ENCODE measurements at places on chromosomes 6 and 20. TPM values are rescaled to one million over a fixed set of nuclear protein-coding genes. Genes with fewer than 3 reads are reported as not detected.

Gene ERVFRD-1
- total RNA-seq: 0.65 TPM

DNA sequence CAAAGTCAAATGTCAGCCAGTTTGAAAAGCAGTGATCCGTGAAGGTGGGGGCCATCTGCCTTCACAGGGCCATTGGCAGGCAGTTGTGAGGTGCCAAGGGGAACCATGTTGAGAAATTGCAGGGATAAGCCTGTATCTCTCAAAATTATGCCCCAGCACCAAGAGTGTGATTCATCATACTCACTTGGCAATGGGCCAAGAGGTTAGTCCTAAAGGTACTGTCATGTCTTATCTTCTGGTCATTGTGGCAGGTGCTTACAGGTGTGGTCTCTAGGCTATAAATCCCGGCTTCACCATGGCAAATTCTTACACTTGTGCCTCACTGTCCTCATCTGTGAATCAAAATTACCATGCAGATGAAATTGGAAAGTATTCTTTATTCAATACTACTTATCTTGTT, 150.7 kb upstream of the LAMP5 start:
- no peaks in the 10 kb centered on the region for H3K27me3 ChIP-seq
- H3K36me3 ChIP-seq: peaks cover 6% of the 10 kb centered on the region
- no peak overlapping the region for H3K4me3 ChIP-seq
- no peak overlapping the region for H3K27ac ChIP-seq
- H3K4me1 ChIP-seq: peaks cover 13% of the 10 kb centered on the region
- no peak for DNase-seq

Gene CCN2
- total RNA-seq: 83.1 TPM

Gene EYS
- total RNA-seq: not detected

GRCh38 chr6:150567380-150567779, 32.3 kb upstream of the PLEKHG1 start:
- H3K4me3 ChIP-seq: no peak overlapping the region
- no peaks in the 10 kb centered on the region for H3K4me1 ChIP-seq
- no peak overlapping the region for H3K27ac ChIP-seq
- no peaks in the 10 kb centered on the region for H3K36me3 ChIP-seq
- H3K27me3 ChIP-seq: no peaks in the 10 kb centered on the region
- no peak for DNase-seq

DNA sequence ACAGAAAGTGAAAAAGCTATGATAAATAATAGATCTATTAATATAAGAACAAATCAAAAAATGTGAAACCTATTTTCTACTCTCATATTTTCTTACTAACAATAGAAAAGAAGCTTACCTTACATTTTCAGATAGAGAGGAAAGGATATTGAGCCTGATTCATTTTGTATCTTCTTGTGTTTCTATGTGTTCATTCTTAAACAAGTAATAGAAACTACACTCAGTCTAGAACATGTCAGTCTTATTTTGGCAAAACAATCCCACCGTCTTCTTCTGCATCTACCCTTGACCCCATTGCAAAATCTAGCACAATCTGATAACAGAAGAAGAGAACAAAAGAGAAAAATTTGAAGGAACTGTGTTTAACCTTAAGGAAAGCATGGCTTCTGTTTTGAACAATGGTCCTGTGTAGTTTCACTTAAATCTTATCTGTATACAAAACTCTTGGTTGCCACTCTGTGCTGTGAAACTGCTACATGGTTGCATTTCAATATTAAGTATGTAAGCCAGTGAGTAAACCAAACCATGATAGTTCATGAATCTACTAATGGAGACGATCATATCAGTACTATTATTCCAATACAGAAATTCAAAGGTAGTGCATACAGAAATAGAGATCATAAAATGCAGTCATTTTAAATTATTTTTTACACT, 69.5 kb upstream of the LGSN start:
- no peaks in the 10 kb centered on the region for H3K36me3 ChIP-seq
- no peaks in the 10 kb centered on the region for H3K27me3 ChIP-seq
- H3K4me1 ChIP-seq: no peaks in the 10 kb centered on the region
- DNase-seq: no peak

DNA sequence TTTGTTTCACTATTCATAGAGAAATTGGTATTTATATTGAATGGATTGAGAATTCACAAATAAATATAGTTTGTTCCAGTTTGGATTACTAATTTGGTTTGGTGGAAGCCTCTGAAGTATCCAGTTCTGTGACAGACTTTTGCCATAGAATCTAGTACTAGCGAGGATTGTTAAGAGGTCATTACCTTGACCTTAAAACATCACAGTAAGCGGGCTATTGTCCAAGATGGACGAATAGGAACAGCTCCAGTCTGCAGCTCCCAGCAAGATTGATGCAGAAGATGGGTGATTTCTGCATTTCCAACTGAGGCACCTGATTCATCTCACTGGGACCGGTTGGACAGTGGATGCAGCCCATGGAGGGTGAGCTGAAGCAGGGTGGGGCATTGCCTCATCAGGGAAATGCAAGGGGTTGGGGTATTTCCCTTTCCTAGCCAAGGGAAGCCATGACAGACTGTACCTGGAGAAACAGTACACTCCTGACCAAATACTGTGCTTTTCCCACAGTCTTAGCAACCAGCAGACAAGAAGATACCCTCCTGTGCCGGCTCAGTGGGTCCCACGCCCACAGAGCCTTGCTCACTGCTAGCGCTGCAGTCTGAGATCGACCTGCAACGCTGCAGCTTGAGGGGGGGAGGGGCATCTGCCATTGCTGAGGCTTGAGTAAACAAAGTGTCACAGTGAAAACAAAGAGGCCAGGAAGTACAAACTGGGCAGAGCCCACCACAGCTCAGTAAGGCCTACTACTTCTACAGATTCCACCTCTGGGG, 66.4 kb upstream of the NEDD9 start:
- H3K27ac ChIP-seq: peak overlapping the region; percentile 26
- no peaks in the 10 kb centered on the region for H3K36me3 ChIP-seq
- DNase-seq: peak; percentile 63
- H3K4me3 ChIP-seq: no peak overlapping the region
- peaks cover 6% of the 10 kb centered on the region for H3K4me1 ChIP-seq
- H3K27me3 ChIP-seq: no peaks in the 10 kb centered on the region

Gene SRSF12
- not detected for total RNA-seq

Gene TMEM217
- 1.1 TPM for total RNA-seq

DNA sequence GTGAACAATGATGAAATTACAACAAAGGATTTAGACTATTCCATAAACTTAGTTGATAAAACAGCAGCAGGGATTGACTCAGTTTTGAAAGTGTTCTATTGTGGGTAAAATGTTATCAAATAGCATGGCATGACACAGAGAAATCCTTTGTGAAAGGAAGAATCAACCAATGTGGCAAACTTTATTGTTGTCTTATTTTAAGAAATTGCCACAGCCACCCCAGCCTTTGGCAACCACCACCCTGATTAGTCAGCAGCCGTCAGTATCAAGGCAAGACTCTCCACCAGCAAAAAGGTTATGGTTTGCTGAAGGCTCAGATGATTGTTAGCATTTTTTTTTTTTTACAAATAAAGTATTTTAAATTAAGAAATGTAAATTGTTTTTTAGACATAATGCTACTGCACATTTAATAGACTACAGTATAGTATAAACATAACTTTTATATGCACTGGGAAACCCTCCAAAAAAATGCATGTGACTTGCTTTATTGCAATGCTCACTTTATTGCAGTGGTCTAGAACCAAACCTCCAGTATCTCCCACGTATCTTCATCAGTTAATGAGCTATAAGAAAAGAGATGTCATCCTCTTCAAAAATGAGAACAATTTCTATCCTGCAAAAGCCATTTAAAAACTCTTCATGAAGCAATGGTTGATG, 162.7 kb downstream of the SOBP start:
- H3K4me3 ChIP-seq: no peak overlapping the region
- DNase-seq: no peak
- no peaks in the 10 kb centered on the region for H3K36me3 ChIP-seq
- H3K27ac ChIP-seq: no peak overlapping the region

GRCh38 chr6:145736661-145737144, 1.4 kb upstream of the EPM2A start:
- no peak for DNase-seq
- H3K27ac ChIP-seq: peak overlapping the region; percentile 95
- peak overlapping the region; percentile 68 for H3K4me3 ChIP-seq
- peaks cover 19% of the 10 kb centered on the region for H3K4me1 ChIP-seq
- no peaks in the 10 kb centered on the region for H3K36me3 ChIP-seq

Gene SOX4
- total RNA-seq: 19.6 TPM

DNA sequence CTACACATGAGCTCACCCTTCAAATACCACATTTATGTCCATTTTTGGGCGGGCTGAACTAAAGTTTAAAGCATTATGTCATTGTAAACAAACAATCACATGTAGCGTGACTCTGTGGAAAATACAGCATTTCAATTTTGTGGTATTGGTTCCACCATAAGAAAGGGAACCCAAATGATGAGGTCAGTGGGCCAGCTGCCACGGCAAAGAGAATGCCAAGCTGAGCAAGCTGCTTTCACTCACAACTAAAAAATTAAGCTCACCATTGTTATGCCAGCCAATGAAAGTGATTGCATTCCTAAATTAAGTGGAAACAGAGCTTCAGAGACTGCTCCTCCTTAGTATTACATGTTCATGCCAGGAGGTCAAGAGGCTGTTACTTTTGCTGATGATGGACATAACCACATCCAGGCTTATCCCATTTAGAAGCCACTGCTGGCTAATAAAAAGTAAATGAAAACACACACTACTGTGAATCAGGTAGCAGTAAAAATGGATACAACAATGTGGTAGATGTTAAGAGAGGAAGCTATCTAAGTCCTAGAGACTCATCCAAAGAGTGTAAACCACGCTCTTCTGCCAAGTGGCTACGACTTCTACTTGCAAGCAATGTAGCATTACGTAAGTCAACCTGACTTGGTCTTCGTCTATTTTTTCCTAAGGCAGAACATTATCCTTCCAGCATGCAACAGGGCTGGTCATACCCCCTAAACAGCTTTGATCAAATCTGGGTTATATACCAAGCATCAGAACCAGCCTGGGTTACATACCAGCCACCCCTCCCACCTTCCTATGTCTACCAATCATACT, 164.8 kb downstream of the BACH2 start:
- no peaks in the 10 kb centered on the region for H3K27me3 ChIP-seq
- H3K4me1 ChIP-seq: peaks cover 4% of the 10 kb centered on the region
- no peak overlapping the region for H3K27ac ChIP-seq

DNA sequence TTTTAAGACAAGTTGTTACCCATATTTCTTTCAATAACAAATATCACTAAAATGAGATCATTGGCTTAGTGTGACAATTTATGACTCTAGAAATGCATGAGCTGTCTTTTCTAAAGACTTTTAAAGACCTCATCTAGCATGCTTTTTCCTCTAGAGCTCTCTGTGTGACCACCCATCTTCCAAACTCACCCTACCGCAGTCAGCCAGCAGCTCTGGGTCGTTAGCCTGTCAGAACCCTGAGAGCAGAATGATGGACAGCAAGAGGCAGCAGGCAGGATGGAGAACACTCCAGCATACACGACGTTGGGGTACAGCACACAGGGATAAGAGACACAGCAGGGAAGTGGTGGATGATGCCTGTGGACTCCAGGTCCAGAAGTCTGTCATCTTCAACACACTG, 45.1 kb upstream of the TBX18 start:
- H3K4me3 ChIP-seq: no peak overlapping the region
- no peaks in the 10 kb centered on the region for H3K36me3 ChIP-seq
- no peak overlapping the region for H3K27ac ChIP-seq
- no peak for DNase-seq

DNA sequence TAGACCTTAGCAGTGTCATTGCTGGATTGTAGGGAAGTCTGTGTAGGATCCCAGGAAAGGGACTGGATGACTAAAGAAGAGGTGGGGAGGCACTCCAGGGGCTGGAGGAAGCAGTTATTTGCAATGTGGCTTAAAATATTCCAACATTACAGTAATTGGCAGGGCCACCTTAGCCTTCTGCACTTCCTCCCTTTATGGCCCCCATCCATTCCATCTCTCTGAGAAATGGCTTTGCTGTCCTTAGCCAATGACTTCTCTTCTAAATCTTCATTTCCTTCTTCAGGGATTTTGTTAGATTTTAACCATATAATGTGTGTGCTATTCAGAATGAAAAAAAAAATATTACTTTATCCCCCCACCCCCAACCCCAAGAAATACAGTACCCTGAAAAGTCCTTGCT, 6.4 kb downstream of the ADGRF5 start:
- peaks cover 79% of the 10 kb centered on the region for H3K4me1 ChIP-seq
- no peaks in the 10 kb centered on the region for H3K36me3 ChIP-seq
- H3K27ac ChIP-seq: no peak overlapping the region
- DNase-seq: no peak
- H3K27me3 ChIP-seq: no peaks in the 10 kb centered on the region

DNA sequence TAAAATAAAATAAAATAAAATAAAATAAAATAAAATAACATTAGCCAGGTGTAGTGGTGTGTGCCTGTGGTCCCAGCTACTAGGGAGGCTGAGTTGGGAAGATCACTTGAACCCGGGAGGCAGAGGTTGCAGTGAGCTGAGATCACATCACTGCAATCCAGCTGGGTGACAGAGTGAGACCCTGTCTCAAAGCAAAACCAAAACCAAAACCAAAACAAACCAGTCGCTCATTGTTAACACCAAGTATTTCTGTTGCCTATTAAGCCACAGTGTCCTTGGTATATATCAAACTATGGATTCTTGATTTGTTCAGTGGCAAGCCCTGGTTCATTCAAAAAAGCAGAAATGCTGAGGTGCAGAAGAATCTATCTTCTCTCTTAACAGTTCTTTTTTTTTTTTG, 65.7 kb downstream of the PYGB start:
- no peaks in the 10 kb centered on the region for H3K27me3 ChIP-seq
- no peak overlapping the region for H3K27ac ChIP-seq
- peaks cover 31% of the 10 kb centered on the region for H3K4me1 ChIP-seq
- no peak overlapping the region for H3K4me3 ChIP-seq

GRCh38 chr6:72636215-72636614, 14.4 kb downstream of the KCNQ5 start:
- H3K27ac ChIP-seq: no peak overlapping the region
- no peak for DNase-seq
- H3K4me3 ChIP-seq: no peak overlapping the region
- no peaks in the 10 kb centered on the region for H3K4me1 ChIP-seq
- no peaks in the 10 kb centered on the region for H3K27me3 ChIP-seq

GRCh38 chr6:157593596-157593995, 212.6 kb downstream of the ZDHHC14 start:
- no peak overlapping the region for H3K4me3 ChIP-seq
- peaks cover 18% of the 10 kb centered on the region for H3K4me1 ChIP-seq
- DNase-seq: no peak
- H3K36me3 ChIP-seq: no peaks in the 10 kb centered on the region

DNA sequence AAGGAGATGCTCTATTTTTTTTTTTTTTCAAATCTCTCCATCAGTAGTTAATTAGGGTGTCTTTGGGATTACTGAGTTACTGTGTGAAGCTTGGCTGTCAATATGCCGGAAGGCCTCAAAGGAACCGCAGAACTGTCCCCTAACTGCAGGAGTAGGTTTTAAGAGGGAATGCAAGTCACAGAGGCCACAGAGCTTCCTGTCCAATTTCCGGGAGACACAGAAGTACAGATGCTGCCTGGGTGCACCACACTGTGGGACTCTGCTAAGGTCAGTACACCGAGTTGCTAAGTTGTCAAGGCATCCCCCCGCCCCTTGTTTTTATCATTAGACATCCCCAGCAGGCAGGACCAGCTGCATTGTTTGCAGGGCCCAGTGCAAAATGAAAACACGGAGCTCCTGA, 120.2 kb upstream of the RAB32 start:
- no peak overlapping the region for H3K4me3 ChIP-seq
- H3K27ac ChIP-seq: no peak overlapping the region
- no peaks in the 10 kb centered on the region for H3K36me3 ChIP-seq
- no peaks in the 10 kb centered on the region for H3K27me3 ChIP-seq
- no peak for DNase-seq

Measured in lower lobe of right lung (tissue), 2 donors.